ENCODE measurements at places on chromosomes 11 and 22. TPM values are rescaled to one million over a fixed set of nuclear protein-coding genes. Genes with fewer than 3 reads are reported as not detected.

- DNase-seq = no peak
These were observed 916.6 kb downstream of the LRRC4C start for GRCh38 chr11:40542821-40543220.

GRCh38 chr22:25420471-25420924 lies 144.0 kb upstream of the GRK3 start:
- no peak for DNase-seq

GRCh38 chr11:299081-299891 lies at the start of gene IFITM5:
TSS of gene IFITM5 (minus strand) at chr11:299526. CDS start at chr11:299490, 36 bp downstream.
- DNase-seq = no peak

GRCh38 chr11:60594998-60595642 lies 79.9 kb downstream of the MS4A13 start:
- DNase-seq = no peak

DNA sequence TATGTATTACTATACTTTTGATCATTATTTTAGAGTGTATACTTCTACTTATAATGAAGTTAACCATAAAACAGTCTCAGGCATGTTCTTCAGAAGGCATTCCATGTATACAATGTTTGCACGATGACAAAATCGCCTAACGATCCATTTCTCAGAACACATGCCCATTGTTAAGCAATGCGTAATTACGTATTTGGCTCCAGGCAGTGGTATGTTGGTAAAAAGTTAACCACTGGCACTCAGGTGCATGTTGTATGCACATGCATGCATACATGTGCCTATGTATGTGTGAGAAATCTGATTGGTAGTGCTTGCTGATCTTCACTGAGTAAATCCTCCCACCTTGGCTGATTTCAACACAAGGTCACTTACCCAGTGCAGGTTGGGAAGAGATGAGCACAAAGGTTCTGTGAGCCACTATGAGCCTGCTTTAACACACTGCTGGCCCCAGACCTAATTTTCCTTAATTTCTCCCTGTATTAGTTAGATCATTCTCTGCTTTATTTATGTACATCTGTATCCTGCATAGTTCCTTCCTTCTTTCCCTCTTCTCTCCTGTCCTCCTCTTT lies 164.6 kb downstream of the ARHGAP42 start:
- no peak for DNase-seq

DNA sequence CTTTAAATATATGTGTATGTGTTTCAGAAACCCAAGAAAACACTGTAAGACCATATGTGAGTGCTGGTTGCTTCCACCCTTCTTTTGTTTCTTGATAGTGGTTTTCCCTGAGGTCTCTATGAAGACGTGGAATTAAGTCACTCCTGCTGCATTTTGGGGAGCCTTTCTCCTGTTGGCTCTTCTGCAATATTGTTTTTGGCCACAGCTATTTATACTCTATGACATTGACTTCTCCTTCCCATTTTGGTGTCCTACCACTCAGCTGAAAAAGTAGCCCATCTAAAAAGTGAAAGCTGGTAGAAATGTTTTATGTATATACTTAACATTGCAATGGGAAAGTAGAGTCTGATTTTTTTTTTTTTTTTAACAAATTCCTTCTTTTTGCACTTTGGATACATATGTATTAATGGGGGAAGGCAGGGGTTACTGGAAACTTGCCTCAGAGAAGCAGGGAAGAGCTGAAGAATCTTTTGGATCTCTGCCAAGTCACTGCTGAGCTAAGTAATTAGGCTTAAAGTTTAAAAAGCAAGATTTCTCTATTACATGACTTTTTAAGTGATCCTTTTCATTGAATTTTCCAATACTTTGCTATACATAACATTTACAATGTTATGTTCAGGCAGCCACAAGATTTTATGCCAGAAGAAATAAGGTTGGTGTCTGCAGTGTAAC lies 1.8 kb downstream of the TTC17 start:
- no peak for DNase-seq

GRCh38 chr11:60798631-60799030 lies 13.5 kb downstream of the MS4A10 start:
- no peak for DNase-seq

- no peak for DNase-seq
These were observed 13.0 kb downstream of the OR52N4 start for GRCh38 chr11:5767056-5767455.

DNA sequence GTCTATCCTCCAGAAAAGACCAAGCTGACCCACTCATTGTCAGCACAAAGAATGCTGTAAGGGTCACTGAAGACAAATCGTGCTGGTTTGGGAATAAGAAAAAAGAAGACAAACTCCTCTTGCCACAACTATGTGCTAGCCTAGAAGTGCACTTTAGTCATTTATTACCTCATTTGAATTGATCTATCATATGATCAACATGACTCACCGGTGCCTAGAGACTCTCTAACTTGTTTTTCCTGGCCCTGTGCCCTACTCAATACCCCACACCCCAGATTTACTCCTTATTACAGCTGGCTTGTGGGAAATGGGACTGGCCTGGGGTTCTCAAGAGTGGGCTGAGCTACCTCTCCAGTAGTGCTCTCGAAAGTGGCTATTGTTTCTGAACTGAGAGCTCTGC lies 35.9 kb upstream of the HORMAD2 start:
- peak; percentile 97 for DNase-seq

GRCh38 chr11:7532405-7533145 lies 18.8 kb downstream of the PPFIBP2 start:
- no peak for DNase-seq

DNA sequence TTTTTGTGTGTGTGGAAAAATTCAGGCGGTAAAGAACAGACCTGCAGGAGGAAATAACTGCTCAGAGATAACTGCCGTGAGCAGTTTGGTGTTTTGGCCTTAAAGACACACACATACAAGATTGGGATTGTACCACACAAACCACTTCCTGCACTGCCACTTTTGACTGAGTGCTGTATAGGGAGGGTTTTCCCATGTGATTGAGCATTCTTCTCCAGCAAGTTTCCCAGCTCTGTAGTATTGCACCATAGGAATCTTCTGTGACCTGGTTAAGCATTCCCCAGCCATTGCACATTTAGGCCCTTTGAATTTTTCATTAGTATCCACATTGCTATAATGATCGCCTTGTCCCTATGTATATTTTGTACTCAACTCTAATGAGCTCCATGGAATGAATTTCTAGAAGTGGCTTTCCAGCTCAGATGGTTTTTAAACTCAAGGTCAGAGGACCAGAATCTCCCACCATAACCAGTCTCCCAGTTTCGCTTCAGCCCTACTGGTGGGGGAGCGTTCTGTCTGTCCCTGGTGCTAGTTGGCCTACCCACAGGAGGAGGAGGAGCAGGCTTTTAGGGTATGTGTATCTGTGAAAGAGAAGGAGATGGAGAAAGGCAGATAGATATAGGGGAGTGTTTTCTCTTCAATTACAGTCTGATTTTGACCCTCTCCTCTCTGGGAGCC lies 9.3 kb downstream of the CD82 start:
- peak; percentile 91 for DNase-seq

- DNase-seq = no peak
These were observed 6.7 kb upstream of the ANAPC15 start for GRCh38 chr11:72119198-72119597.

DNA sequence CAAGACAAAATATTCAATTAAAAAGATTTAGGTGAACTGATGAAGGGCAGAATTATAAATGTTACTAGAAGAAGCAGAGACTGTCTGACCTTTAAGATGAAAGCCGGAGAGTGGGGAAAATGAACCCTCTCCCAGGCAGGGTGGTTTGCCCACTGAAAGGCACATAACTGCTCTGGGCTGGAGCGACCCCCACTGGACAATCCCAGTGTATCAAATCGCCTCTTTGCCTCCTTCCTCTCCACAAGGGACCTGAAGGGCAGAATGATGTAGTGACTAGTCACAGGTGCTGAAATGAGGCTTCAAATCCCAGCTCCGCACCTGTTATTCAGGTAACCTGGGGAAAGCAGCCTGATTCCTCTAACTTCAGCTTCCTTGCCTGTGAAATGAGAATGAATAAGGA lies 69.0 kb downstream of the EFCAB6 start:
- no peak for DNase-seq

- no peak for DNase-seq
These were observed 53.2 kb downstream of the NAT10 start for GRCh38 chr11:34158661-34159060.

DNA sequence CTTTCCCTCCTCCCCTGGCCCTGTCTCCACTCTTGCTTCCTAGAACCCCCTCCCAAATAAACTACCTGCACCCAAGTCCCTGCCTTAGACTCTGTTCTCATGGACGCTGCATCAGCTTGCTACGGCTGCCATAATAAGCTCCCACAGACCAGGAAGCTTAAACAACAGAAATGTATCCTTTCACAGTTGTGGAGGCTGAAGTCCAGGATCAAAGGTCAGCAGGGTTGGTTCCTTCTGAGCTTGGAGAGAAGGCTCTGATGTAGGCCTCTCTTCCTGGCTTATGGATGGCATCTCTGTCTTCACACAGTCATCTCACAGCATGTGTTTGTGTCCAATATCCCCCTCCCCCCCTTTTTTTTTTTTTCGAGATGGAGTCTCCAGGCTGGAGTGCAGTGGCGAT lies 23.4 kb downstream of the CBX7 start:
- DNase-seq = no peak

GRCh38 chr11:17063171-17064002 lies 14.1 kb downstream of the RPS13 start:
- no peak for DNase-seq

DNA sequence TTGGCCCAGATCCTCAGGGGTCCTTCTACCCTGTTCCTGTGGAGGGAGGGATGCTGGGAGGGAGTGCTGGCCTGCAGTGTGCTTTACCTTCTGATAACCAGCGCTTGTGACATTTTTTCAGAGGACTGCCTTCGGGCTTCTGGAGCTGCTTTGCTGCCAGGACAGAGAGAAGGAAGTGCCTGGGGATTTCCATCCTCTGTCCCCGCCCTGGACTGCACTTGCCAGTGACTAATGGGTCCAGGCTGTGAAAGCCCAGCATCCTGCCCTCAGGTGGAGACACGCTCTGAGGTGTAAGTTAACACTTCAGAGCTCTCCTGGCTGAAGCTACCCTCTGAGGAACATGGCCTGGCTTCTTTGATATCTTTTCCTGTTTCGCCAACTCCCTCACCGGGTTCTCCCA lies 158.7 kb upstream of the SYT13 start:
- no peak for DNase-seq

DNA sequence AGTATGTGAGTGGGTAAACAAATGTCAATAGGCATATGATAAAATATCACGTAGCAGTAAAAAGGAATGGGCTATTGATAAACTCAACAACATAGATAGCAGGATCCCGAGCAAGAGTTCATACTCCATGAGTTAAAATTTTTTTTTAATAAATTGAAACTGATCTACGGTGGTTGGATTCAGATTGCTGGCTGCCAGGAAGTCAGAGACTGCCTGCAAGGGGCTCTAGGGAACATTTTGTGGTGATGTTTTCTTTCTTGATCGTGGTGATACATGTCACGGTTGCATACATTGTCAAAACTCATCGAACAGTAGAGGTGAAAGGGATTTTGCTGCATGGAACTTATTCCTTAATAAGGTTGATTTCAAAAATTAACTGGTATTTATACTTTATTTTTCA lies 62.6 kb upstream of the WNT7B start:
- DNase-seq = no peak

- no peak for DNase-seq
These were observed 143.4 kb downstream of the CRYBB2 start for GRCh38 chr22:25362883-25363240.

DNA sequence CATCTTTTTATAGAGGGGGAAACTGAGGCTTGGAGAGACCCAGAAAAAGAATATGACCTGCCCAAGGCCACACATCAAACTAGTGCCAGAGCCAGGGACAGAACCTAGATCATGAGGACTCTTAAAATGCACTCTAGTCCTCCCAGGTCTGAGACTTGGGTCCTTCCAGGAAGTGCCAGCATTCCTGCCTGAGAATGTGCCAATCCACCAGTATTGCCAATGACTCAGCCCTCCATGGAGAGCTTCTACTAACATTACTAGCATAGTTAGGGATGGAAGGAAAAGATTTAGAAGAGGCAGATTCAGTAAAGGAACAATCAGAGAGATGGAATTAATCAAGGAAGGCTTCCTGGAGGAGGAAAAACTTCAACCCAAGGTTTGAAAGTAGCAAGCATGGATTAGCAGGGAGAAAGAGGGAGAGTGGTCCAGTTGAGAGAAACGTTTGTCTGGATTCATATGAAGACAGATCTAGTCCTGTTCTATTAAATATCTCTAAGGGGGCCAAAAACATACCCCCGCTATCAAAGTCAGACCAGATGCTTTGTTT lies 20.1 kb upstream of the SMIM35 start:
- DNase-seq = peak; percentile 29

- no peak for DNase-seq
These were observed 1.4 kb downstream of the CDC42BPG start for GRCh38 chr11:64842851-64843685.

DNA sequence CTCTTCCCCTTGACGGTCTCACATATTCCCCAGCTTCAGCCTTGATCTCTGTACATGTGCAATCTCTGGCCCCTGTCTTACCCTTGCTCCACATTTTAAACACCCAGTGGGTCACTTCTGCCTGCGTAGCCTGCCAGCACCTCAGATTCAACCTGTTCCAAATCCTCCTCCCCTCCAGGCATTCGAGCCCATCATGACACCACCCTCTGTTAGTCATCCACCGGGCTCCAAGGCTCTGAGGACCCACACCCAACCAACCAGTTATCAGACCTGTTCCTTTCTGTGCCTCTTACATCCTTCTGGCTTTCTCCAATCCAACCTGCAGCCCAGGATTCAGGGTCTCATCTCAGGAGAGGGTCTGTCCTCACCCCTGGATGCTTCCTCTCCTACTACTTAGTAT lies 119.8 kb upstream of the TBCEL start:
- DNase-seq = no peak

KRTAP5-10 gene
- total RNA-seq = not detected

NXPE2 gene
- total RNA-seq = not detected

SAA1 gene
- 69.7 TPM for total RNA-seq

SCGB2A2 gene
- not detected for total RNA-seq

IL18BP gene
- total RNA-seq = 1.7 TPM

OR51B5 gene
- not detected for total RNA-seq

MUC5AC gene
- total RNA-seq = not detected

MIAT gene
- 0.12 TPM for total RNA-seq

SLC22A9 gene
- total RNA-seq = not detected

PIH1D2 gene
- total RNA-seq = 0.36 TPM

TMA7B gene
- total RNA-seq = not detected

C11orf65 gene
- 0.81 TPM for total RNA-seq

CXCR5 gene
- not detected for total RNA-seq

RIBC2 gene
- total RNA-seq = 0.69 TPM

DERL3 gene
- 0.12 TPM for total RNA-seq

Data from epithelial cell of proximal tubule (primary cell).